Muscle of leg (tissue), 16 donors: ENCODE measurements at places on chromosomes 7 and 10. TPM values are rescaled to one million over a fixed set of nuclear protein-coding genes. Genes with fewer than 3 reads are reported as not detected.

- DNase-seq: no peak
Measured at GRCh38 chr10:83522456-83522855, 616.9 kb upstream of the GHITM start.

DNA sequence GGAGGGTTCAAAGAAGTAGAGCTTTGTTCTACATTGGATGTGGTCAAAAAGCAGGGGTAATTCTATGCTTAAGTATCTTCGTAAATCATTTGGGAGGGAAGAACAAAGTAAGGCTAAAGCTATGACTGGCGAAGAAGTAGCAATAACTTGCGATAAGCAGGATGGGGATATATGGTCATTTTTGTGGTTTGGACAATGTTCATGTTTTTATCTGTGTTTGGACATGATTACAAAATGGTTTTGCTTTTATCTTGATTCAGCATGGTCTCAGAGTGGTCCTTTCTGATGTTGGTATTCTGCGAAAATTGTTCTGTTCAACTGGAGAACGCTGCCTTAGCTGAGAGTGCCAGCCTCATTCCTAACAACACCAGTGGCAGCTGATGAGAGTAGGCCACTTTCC, 208.8 kb downstream of the SEMA3A start:
- DNase-seq: no peak

The CD36 gene
- 321 TPM for polyA plus RNA-seq

DNA sequence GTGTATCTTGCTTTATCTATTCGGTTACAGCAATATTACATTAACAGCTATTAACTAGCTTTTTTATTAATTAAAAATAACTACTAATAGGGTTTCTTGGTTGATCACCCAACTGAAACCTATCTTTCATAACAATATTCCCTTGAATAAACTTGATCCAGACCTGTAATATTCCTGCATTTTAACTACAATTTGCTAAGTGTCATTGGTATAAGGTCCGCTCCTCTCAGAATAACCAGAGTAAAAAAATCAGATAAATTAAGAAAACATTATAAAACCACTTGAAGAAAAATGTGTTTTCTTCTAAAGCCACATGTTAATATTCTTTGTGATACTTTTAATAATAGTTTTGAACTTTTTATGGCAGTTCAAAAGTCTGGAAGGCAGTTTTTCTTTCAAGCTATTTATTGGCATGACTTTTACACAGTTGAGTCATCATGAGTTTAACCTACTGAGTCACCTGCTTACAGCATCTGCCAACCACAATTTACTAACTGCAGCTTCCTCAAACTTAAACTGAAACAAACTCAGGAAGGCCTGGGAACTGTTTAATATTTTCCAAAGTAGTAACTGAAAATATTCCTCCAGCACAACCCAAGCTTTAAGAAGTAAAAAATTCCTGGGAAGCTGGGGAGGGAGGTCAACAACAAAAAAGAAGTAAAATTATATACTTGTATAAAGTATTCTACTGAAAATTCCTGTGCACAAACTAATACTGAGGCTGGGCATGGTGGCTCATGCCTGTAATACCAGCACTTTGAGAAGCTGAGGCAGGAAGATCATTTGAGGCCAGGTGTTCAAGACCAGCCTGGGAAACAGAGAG, 103.2 kb downstream of the NRBF2 start:
- peak; percentile 90 for DNase-seq

The PHYHIPL gene
- polyA plus RNA-seq: 1.2 TPM

GRCh38 chr10:69506834-69507713, 55.8 kb downstream of the TSPAN15 start:
- no peak for DNase-seq

- no peak for DNase-seq
Measured at GRCh38 chr10:62379394-62379793, 5.2 kb downstream of the ZNF365 start.
